Activated T-cell treated with anti-CD3 and anti-CD28 coated beads, Interleukin-2, amount 50 U/mL, for 48 hours (primary cell): ENCODE measurements at places on chromosomes 2 and 18.

- no peak for DNase-seq
Observed at GRCh38 chr18:3998698-3999333, 456.3 kb downstream of the DLGAP1 start.

- no peak for DNase-seq
Observed at GRCh38 chr2:160876029-160876428, 284.2 kb upstream of the TANK start.

DNA sequence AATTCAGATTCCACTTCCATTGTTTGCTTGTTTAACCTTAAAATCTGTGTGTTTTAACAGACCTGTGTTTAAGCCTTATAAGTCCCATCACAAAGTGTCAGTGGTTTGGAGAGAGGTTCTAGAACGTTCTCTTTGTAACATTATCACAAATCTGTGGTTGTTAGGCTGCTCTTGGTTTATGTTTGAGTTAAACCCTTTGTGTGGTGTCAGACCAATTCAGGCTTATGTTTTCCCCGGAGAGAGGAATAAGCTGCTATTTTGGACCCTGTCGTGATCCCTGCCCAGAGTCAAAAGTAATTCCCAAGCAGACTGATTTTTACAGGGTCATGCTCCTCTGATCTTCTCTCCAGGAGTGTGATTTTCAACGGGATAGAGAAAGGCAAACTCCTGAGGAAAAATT, 43.8 kb upstream of the LTBP1 start:
- DNase-seq: no peak

DNA sequence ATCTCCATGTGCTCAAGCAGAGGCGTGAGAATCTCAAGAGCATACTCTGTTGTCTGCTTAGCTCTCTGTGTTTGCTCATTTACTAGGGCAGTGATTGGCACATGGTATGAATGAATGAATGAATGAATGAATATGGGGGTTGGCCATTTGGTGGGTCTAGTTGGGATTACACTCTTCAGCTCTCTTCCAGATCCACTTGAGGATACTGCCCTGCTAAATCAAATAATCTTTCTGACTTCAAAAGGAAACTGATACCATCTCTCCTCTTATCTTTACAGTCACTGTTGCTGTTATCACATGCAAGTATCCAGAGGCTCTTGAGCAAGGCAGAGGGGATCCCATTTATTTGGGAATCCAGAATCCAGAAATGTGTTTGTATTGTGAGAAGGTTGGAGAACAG, 1.9 kb downstream of the IL36G start:
- no peak for DNase-seq

DNA sequence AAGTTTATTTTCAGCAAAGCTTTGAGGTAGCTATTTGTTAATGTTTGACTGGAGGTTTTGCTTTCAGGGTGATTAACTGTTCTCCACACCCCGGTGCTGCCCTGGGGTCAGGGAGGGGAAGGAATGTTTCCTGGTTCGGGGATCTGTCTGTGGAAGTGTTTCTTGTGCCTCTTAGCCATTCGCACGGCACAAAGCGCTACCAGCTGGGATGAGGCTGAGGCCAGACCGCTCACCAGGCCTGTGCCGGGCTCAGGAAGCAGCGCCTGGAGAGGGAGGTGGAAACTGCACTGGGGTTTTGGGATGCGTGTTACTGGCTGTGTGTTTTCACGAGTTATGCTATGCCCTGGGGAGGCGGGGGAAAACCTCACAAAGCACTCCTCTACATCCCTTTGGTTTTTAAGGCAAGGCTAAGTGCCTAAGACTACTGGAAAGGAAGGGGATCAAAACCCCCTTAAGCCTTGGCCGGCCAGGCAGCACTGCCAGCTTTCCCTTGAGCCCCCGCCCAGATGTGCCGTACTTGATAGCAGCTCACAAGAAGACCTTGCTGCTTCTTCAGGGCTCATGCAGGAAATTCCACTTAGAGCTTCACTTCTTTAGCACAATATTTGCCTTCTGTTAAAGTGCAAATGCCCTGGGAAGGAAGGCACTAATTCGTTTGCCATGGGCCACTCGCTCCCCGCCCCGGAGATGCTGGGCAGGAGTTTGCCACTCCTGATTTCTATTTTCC, 65.7 kb upstream of the CNGA3 start:
- no peak for DNase-seq

DNA sequence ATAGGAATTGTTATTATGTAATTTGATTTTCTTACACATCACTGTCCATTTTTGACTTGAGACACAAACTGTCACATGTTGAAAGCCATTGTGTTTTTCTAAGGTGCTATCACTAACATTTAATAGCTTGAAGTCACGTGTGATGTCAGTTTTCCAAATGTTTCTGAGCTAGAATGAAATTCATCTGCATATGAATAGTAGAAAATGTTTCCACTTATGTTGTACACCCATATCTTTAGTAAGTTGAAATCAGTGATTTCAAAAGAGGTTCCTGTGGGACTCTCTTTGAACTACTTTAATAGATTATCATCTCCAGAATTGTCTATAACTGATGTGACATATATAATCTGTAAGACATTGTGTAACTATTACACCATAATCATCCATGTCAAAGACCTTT, 27.8 kb downstream of the ABCG5 start:
- no peak for DNase-seq

GRCh38 chr2:144642131-144642530, 122.2 kb upstream of the ZEB2 start:
- DNase-seq: no peak

DNA sequence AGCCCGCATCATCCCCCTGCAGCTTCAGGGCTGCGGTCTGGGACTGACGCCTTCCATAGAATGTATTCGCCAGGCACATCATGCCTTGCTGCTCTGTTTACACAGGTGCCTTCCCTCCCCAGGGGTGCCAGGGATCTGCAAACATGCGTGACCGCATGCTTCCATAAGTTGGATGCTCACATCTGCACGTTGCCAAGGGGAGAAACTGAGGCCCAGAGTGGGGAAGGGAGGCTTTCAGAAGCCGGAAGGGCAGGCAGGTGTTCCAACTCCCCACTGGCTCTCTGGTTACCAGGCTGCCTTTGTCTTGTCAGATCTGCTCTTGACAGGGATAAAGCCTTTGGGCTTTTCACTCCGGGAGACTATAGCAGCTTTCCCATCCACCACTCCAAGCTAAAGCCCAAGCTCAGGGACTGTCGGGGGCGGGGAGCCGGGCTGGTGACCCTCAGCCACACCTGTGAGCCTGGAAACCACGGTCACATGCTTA, 125.8 kb upstream of the TNP1 start:
- DNase-seq: no peak

GRCh38 chr2:209772290-209772685, 656 bp downstream of the UNC80 start:
- no peak for DNase-seq

DNA sequence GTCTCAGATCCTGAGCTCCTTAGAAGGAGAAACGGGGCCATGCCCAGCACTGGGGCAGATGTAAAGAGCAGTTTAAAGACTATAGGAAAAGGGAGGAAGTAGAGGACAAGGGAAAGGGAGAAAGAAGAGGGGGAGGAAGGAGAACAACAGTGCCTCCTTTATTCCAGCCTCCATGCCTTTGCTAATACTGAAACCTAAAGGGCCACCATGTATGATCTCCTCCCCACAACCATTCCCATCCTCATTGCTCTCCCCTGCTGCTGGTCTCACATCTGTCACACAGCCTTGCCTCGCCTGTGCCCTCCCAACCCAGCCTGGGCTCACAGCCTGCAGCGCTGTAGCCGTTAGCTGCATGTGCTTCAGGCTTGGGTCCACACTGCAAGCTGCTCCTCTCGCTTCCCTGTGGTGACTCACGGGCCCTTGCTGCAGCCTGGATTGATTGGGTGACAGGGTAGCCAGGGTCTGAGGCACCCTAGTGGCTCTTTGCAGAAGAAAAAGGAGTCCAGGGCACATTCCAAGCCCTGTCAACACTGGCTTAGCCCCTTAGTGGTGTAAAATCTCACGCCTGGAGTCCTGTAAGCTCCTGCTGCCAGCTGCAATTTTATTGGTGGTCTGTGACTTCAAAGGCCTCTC, 281.9 kb downstream of the SRBD1 start:
- DNase-seq: no peak

- no peak for DNase-seq
Observed at GRCh38 chr2:15521641-15522181, 39.4 kb downstream of the NBAS start.

DNA sequence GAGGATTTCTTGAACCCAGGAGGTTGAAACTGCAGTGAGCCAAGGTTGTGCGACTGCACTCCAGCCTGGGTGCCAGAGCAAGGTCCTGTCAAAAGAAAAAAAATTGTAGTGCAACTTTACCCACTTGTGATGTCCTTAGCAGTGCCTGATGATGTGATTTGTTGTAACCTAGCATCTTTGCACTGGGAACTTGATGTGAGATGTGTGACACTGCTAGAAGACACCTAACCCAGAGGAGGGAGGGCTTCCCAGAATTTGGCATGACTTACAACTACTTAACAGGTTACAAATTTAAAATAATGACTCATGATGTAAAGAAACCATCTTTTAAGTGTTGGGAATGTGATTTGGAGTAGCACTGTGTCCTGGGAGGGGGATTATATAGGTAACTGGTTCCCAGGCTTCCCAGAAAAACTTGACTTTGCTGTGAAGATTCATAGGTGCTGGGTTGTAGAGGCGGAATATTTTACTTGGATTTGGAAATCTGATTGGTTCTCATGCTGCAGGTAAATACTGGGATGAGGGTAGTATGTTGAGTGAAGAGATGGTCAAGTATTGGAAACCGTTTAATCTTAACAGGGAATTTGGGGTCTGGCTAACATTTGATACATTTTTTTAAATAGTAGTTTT, 3.7 kb downstream of the EEF1B2 start:
- DNase-seq: peak; percentile 20

DNA sequence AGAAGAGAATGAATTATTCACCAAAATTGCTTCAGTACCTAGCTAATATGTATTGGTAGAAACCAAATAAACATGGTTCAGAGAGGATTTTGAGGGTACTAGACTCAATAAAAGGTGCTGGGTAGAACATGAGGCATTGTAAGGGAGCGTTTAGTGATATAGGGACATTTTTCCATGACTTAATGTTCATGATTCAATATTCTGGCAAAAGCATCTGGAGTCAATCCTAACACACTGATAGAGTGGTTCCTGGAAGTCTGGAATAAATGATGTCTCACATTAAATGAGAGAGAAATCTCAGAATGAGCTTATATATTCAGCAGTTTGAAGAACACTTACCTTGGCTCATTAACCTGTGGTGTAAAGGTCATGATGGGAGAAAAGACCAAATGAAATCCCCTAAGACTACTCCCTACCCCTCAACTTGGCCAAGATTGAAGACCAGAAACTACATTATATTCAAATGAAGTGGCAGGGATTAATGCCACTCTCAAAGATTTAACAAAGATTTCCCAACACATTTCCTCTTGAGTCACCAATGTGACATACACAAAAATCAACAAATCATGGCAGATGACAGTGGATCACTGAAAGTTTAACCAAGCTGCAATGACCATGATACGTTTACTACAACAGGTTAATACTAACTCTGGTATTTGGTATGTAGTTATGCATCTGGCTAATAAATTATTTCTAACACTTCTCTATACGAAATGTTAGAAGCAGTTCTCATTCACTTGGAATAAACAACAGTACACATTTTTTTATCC, 309.5 kb downstream of the SATB2 start:
- no peak for DNase-seq

- no peak for DNase-seq
Observed at GRCh38 chr2:223884399-223884798, 47.0 kb upstream of the AP1S3 start.

DNA sequence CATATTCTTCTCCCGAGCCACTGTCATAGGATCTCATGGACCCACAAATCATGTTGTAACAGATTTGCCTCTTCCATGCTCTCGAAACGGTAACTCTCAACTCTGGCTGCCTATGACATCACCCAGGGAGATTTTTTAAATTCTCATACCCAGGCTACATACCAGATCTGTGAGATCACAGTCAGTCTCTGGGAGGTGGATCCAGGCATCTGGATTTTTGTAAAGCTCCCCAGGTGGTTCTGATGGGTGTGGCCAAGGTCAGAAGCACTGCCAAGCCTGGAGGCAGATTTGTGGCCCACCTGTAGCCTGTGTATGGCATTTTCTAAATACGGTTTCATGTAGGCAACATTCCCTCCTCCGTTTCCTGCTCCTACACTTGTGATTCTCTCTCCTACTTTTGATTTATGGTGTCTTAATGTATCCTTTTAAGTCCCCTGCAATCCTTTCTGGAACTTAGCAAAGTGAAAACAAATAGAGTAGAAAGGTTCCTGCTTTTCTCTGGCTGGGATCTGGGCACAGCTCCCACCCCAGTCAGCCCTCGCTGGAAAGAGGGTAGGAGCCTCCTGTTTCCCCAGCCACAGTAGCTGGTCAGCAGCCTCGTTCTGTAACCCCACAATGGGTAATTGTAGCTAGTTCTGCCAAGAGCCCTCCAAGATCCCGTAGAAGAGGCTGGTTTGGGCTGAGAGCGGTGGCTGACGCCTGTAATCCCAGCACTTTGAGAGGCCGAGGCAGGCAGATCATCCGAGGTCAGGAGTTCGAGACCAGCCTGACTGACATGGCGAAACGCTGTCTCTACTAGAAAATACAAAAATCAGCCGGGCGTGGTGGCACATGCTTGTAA, 96.2 kb downstream of the KLHL29 start:
- no peak for DNase-seq

DNA sequence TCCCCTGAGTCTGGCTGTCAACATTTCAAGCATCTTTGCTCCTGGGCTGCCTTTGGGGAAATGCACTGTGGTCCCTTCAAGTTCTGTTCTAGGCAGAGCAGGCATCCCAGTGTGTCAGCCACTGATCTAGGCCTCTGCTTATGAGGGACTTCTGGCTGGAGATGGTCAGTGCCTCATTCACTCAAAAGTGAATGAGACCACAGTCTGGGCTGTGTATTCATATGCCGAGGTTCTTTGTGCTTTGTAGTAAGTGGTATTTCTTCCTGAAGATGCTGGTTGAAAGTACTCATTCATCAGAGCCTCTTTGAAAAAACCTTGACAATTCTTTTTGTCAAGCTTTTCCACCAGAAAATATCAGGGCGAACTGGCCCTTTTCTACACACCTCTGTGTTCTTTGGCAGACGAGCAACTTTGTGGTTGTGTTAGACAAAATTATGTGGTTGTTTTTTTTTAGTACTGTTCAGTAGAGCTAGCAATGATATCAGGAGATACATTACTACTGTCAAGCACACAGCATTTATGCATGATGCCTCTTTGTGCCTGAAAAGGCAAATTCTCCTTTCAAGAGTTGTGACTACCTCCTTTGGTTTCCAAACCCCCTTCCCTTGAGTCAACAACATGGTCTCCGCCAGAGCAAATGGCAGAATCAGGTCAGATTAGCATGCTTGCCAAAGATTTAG, 510.9 kb upstream of the NRP2 start:
- no peak for DNase-seq

DNA sequence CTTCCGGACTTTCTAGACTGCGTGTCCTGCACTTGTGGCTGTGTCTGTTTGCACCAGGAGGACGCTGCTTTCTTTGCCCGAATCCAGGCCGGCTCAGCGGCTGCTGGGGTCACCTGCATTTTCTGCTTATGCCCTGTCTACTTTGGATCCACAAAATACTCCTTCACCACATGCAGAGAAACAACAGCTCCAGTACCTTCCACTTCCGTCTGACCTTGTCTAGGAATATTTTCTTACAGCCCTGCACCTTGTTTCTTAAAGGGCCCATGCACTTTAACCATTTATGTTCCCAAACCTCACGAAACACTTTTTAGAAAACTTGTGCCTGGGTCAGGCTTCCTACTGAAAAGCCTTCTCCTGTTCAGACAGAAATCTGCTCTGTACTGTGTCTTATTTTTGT, 129.4 kb upstream of the NCK2 start:
- no peak for DNase-seq
